ENCODE measurements at places on chromosomes 3 and 15. TPM values are rescaled to one million over a fixed set of nuclear protein-coding genes. Genes with fewer than 3 reads are reported as not detected.
A peak's percentile ranks its signal among the peaks of the same experiment; 100 is the strongest.

ZNF774 gene
- total RNA-seq = 5.3 TPM

OPA1 gene
- total RNA-seq = 90.4 TPM

SEMA4B gene
- total RNA-seq = 40.4 TPM

DNA sequence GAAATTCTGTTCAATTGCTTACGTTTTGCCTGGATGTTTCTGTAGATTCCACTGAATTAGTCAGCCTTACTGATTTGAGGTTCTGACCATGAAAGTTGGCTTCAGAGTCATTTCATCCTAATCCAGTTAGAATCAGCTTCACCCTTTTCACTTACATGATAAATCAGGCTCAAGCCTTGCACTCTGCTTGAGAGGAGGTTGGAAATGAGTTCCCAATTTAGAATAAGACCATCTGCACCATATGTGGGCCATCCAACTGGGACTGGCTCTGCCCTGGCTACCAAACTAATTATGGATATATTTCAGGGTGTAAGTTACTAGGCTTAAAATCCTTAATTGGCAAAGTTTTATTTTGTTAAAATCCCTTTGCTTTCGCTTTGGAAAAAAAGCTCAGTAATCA is 255.7 kb downstream of the CHL1 start:
- no peak for DNase-seq

- no peak for DNase-seq
Measured at GRCh38 chr3:170109579-170110293, 71.8 kb downstream of the PHC3 start.

DNA sequence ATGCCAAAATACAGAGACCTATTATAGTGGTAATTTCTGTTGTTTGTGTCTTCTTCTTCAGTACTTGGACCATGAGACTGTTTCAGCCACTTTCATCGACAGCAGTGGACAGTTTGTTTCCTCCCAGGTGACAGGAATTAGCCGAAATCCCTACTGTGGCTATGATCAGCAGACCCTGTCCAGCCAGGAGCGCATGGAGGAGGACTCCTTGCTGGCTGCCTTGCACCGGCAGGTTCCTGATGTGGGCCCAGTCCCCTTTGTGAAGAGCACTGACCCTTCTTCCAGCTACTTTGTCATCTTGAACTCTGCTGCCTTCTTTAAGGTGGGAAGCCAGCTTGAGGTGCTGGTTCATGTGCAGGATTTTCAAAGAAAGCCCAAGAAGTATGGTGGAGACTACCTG is 22.2 kb downstream of the NXPE3 start:
- DNase-seq = no peak

DNA sequence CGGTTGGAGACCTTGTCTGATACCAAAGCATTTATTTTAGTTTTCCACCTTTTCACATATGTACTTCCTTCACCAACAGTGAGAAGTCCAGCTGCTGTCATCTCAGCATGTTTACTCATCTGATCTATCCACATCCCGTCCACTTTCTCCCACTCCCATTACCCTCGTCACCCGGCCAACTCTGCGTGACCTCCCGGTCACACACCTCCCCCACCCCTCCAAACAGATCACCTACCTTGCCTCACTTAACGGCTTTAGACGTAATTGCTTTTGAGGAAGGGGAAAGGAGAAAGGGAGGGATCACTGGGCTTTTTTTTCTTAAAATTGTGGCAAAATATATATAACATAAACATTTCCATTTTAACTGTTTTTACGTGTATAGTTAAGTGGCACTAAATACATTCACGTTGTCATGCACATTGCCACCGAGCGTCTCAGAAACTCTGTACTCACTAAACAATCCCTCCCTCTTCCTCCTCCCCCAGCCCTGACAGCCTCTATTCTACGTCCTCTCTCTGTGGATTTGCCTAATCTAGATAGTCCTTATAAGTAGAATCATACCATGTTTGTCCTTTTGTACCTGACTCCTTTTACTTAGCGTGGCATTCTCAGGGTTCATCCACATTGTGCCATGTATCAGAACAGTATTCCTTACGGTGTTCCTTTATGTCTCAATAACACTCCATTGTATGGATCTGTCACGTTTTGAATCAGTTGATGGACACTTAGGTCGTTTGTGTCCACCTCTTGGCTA is 67.2 kb downstream of the LMLN start:
- DNase-seq = no peak

DNA sequence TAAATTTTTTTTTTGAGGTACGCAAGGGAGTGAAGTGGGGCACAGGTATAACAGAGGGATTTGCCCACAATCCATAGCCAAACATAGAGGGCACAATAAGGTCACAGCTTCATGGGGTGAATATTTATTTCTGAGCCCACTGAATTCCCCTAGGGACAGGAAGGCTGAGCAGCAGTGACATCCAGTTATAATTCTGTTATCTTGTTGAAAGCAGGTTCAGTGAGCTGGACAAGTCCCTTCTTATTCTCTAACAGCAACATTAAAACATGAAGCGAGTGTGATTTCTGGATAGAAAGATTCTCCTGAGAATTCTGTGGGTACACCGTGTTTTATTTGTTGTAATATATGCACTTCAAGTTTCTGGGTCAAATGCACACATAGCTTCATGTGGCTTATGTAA is 538.2 kb downstream of the NAALADL2 start:
- no peak for DNase-seq

DNA sequence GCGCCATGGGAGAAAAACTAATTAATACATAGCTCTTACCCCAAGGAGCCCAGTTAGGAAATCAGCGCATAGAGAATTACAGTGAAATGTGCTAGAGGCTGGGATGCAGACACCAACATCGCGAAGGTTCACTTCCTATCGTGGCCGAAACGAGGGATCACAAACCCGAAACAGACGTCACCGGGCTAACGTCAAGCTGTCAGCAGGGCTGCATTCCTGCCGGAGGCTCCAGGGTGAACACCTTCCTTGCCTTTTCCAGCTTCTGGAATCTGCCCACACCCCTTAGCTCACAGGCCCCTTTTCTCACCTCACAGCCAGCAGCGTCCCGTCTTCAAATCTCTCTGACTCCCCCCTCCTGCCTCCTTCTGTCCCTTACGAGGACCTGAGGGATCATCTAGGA is 13.0 kb downstream of the GP5 start:
- DNase-seq = no peak

- no peak for DNase-seq
Measured at GRCh38 chr3:135997554-135998320, 32.2 kb downstream of the PPP2R3A start.

DNA sequence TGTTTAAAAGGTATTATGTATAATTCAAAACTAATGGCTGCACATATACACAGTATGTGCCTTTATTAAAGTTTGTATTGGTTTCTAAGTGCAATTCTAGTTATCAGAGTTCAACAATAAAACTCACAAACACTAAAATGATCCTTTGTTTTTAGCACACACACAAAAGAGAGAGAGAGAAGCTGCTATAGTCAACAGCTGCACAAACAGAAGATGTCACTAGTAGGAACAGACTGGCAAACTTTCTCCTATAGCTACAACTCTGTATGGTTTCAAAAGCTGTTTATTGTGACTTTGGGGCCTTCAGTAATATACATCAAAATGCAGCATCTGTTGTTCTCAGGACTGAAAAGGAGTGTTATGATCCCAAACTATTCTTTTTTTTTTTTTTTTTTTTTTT is 6.1 kb downstream of the SECISBP2L start:
- no peak for DNase-seq

- DNase-seq = no peak
Measured at GRCh38 chr15:100803171-100803440, 76.5 kb upstream of the ALDH1A3 start.

DNA sequence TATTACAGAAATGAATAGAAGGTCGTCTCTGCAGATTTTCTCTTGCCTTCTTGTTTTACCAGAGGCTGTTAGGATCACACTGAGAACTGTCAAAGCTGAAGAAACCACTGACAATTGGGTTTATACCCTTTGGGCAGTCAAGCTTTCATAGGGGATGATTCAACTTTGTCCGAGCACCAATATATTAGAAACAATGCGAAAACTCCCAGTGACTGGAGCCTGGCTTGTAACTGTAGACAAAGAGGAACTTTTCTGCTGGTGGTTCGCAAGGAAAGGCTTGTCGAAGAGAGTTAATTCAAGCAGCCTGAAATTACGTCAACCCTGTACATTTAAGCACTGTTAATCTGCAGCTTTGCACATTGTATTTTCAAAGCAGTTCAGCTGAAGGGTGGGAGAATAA is 193.2 kb upstream of the ZNF385D start:
- peak; percentile 65 for DNase-seq

- peak; percentile 55 for DNase-seq
Measured at GRCh38 chr3:59545374-59545773, 495.5 kb upstream of the CFAP20DC start.

DNA sequence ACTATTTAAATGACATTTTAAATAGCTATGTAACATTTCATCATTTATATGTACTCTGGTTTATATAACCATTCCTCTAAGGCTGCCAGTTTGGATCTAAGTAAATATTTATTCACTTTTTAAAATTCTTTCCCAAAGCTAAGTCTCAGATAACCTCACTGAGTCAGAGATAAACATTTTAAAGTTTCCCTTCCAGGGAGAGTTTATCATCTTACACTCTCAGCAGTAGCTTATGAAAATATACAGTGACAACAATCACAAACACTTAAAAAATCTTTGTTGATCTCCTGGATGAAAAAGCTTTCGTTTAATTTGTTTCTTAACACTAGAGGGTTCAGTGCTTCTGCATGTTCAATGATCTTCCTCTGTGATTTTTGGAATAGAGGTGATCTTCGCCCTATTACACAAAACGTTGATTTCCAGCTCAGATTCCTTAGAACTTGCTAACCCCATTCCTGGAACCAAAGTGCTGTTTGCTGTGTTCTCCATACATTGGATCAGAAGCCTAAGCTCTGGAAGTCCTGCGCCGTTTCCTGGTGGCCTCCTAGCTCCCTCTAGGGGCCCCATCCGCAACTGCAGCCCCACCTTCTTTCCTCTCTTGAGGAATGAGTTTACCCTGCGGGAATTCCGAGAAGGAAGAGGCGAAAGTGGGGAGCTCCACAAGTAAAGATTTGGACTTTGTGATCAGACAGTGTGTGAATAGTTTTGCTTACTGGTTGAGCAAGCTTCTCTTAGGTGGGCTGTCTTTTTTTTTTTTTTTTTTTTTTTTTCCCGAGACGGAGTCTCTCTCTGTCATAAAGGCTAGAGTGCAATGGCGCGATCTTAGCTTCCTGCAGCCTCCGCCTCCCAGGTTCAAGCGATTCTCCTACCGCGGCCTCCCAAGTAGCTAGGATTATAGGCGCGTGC is 29.3 kb upstream of the SACM1L start:
- DNase-seq = no peak

- DNase-seq = peak; percentile 52
Measured at GRCh38 chr3:168847291-168847883, 751.7 kb upstream of the GOLIM4 start.

GRCh38 chr3:46132565-46132964 is 75.5 kb downstream of the CCR1 start:
- DNase-seq = no peak

Measured in spinal cord (tissue), 10 donors.